ENCODE measurements at places on chromosomes 16 and 17.

DNA sequence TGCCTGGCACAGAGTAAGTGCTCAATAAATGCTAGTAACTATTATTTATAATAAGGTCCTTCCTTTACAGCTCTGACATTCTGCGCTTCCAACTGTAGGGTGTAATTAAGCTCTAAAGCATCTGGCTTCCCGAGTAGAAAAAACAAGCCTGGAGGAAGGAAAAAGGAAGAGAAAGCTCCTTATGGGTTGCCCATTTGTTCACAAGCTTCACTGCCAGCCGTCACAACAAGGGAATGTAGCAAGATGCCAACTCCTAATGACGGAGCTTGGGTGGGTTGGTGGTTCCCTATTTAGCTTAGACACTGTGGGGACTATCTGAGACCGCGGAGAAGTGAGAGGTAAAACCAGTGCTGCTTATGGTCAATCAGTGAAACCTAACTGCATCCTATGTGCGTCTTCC lies 7.3 kb upstream of the RPRML start:
- no peak for DNase-seq

DNA sequence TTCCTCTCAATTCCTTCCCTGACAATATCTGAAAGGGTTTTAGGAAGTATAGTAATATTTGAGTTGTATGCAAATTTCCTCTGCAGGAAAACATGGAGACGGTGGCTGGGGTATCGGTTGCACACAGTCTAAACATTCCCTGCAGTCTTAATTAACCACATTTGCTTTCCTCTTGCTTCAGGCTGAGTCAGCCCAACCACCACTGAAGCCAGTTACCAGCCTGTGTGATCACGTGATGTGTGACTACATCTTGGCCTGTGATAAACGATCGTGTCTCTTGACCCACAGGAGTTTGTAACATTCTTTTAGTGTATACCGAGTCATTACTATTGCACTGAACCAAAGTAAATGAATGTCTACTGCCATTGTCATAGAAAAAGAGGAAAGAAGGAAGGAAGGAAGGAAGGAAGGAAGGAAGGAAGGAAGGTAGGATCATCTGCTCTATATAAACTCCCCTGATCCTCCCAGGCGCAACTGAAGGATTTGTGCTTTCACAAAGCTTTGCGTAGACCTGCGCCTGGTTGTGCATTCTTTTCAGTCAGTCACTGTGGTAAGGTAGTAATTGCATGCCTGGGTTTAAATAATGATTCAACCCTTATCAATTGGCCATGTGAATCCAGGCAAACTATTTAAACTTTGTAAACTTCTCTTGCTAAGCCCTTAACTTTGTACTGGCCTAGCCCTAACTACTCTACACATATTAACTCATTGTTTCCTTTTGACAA lies 280.6 kb upstream of the SALL1 start:
- no peak for DNase-seq

DNA sequence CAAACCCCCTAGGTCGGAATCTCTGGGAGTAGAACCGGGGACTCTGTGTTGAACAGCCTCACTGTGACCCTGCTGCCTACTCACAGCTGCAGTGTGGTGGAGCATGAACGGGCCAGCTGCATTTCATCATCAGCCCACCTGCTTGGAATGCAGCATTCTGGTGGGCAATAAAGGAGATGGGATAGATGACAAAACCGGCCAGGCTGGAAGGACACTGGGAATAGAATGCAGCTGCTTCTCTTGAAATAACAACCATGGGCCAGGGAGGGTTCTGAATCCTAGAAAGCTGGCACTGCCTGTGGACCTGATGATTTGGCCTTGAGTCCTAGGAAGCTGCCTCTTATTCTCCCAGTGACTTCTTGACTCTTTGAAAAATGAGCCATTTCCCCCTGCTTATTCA lies 23.5 kb downstream of the CFAP97D1 start:
- DNase-seq = no peak

- DNase-seq = no peak
Measured at GRCh38 chr16:57503366-57503765, 17.1 kb upstream of the DOK4 start.

- no peak for DNase-seq
Measured at GRCh38 chr17:79618383-79619067, 7.7 kb upstream of the RBFOX3 start.

DNA sequence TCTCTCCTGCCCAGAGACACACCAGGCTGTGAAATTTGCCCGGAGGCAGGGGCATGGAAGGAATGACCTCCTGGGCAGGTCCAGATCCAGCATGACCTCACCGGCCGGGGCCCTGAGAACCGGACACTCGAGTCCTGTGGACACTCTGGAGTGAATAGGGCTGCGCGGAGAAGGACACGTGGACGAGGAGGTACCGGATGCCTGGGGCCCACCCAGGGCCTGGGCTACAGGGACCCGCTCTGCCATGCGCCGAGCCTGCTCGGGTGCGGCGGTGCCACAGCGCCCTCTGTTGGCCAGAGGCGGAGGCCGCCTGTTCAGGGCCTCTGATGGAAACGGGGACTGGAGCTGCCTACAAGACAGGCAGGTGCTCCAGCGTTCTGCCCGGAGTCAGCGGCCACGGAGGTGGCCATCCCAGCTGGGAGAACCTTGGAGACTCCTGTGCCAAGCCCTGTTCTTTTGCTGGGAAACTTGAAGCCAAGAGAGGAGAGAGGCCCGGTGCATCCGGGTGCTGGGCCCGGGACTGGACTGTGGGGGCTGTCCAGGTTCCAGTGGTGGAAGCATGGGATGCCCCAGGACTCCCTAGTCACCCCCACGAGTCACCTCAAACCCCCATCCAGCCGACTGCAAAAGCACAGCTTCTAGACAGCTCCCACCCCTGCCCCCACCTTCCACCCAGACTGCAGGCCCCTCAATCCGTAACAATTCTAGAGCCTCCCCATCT lies 19.3 kb upstream of the NXPH3 start:
- peak; percentile 73 for DNase-seq

GRCh38 chr17:50219939-50220465 lies 18.6 kb upstream of the COL1A1 start:
- no peak for DNase-seq

DNA sequence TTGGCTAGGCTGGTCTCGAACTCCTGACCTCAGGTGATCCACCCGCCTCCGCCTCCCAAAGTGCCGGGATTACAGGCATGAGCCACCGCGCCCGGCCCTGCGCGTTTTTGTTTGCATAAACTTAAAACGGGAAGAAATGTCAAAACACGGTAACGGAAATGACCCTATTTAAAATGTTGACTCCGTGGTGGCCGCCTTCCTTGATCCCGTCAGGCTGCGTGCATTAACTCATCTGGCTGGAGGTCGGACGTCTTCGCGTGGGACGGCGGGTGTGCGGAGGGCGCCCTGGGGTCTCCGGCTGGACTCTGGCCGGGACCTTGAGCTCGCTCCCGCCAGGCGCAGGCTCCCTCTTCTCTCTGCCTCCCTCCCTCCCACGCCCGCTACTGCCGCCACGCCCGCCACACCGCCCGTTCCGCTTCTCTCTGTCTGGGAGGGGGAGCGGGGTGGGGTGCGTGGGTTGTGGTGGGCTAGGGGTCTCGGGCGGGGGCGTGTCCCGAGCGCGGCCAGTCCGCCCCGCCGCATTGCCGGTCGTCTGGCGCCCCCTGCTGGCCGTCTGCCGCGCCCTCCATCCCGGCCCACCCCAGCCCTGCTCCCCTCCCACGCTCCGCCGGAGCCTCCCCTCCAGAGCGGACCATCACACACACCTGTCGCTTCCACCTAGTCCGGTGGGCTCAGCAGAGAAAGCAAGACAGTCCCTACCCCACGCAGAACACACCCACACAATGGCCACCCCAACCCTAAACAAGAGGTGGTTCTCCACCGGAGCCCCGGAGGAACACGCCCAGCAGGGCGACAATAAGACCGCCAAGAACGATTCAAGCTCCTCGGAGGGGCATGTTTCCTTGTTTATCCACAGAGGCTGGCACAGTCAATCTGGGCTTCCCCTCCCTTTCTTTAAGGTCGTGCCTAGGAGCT lies 1.2 kb upstream of the CCDC42 start:
- peak; percentile 63 for DNase-seq

DNA sequence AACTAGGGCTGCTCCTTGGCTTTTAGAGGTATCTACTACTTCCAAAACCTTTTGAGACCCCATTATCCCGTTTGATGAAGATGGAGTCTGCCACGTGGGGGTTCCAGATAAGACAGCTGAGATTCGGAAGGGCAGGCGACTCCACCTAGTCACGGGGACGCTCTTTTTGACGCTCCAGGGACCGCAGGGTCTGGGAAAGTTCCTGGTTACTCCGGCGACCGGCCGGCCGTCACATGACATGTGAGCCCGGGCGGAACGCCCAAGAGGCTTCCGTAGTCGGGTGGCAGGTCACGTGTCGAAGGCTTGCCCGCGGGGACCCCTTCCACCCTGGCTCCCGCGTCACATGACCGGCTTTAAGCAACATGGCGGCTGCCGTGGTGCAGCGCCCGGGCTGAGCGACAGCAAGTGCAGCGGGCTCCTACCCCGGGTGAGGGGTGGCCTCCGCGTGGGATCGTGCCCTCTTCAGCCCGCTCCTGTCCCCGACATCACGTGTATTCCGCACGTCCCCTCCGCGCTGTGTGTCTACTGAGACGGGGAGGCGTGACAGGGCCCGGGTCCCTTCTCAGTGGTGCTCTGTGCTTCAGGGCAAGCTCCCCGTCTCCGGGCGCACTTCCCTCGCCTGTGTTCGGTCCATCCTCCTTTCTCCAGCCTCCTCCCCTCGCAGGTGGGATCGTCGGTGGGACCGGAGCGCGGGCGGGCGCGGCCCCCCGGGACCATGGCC lies at the start of gene SPNS1:
SPNS1 (plus strand) TSS at position 342 of the 721 bp plus-strand sequence; CDS start at position 716, 374 bp downstream.
- DNase-seq = peak; percentile 90

- DNase-seq = no peak
Measured at GRCh38 chr17:34562387-34562786, 17.0 kb upstream of the TMEM132E start.

- DNase-seq = no peak
Measured at GRCh38 chr16:21226749-21227148, 6.8 kb upstream of the ANKS4B start.

GRCh38 chr16:11014136-11014535 lies 69.8 kb downstream of the CLEC16A start:
- DNase-seq = no peak

- DNase-seq = no peak
Measured at GRCh38 chr16:50467943-50468748, 80.0 kb upstream of the NKD1 start.

DNA sequence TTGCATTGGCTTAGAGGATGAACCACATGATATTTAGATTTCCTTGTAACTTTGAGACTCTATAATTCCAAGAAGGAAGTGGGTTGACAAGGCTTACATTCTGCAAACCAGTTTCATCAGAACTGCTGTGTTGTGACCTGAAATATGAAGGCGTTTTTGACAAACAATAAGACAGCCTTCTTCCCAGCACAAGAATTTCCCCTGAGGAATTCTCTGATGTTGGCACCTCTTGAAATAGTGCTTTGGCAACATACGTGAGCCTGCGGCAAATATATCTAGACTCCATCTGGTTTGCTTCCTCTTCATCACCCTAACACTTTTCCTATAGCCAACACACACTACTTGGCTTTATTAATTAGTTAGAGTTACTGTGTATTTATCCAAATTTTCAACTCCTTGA lies 585.5 kb upstream of the SOX9 start:
- no peak for DNase-seq

DNA sequence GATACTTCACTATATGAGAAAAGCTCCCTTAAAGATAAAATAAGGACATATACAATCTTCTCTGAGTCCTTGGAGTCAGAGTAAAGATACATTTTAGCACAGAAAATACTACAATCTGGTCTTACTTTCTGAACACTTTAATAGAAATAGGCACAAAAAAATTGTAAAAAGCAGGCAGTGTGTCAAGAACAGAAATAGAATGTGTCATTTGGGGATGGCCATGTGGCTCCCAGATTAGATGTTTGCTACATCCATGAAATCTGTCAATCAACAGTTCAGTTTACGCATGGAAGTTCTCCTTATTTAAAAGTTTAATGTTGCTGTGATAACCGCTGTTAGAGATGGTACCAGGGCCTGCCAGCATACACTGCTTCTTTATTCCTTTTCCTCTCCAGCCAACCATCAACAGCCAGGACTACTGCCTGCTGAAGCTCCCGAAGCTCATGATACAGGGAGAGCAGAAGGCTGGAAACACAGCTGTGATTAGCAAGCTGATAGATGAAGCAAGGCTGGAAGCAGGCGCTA lies 278.5 kb downstream of the CEP112 start:
- DNase-seq = no peak

GRCh38 chr16:83272843-83273242 lies 534.9 kb upstream of the HSBP1 start:
- DNase-seq = no peak

GRCh38 chr16:55481023-55481422 lies 2.0 kb downstream of the MMP2 start:
- DNase-seq = no peak

DNA sequence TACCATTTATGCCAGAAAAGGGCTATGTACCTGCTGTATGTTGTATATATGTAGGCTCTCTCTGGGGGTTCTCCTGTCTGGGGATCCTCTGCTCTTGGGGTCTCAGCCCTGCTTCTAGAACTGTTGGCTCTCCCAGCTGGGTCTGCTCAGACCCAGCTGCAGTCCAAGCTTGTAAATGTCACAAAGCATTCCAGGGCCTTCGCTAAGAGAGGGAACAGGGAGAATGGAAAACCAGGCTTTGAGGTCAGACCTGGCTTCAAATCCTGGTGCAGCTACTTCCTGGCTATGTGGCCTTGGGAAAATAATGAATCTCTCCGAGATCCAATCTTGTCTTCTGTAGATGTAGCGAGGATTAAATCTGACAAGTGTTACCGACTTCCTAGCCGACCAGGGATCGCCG lies 44.0 kb downstream of the NLRP1 start:
- no peak for DNase-seq

- DNase-seq = no peak
Measured at GRCh38 chr16:66364959-66365306, 1.6 kb upstream of the CDH5 start.

DNA sequence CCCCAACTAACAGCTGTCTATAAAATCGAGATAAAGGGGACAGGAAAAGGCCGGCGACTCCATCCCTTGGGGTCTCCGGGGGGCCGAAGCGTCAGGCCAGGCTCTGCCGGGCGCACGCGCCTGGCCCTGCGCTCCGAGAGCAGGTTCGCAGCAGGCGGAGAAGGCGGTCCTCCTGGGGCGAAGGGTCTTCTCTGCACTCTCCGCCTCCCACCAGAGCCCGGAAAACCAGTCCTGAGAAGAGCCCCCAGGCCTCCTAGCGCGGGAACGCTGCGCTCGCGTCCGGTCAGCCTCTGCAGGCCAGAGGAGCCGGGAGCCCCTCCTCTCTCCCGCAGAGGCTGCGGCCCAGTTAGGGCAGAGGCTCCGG lies 5.1 kb downstream of the FOXF1 start:
- DNase-seq = no peak

- DNase-seq = no peak
Measured at GRCh38 chr16:81586977-81587625, 142.5 kb downstream of the CMIP start.

DNA sequence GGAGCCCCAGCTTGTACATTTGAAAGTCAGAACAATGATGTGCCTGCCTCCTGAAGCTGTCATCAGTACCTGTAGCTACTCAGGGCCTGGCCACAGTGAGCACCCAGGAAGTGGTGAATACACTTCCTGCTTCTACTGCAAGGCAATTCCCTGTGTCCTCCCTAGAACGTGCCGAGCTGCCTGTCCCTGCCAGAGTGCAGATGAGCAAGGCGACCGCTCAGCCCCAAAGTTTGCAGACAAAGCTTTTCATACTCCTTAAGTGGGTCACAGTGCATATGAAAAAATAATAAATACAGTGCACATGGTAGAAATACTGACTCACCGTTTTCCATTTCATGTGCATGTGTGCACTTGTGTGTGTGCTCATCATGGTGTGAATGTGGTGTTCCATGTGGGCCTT lies 77.3 kb downstream of the MPRIP start:
- peak; percentile 23 for DNase-seq

- no peak for DNase-seq
Measured at GRCh38 chr17:75688209-75688825, 21.2 kb downstream of the SAP30BP start.

Measured in stimulated activated CD4-positive, alpha-beta T cell treated with anti-CD3 and anti-CD28 coated beads, TNF-alpha, amount 100 ng/mL, for 24 hours (primary cell).